ENCODE measurements at places on chromosomes 13 and 19.

DNA sequence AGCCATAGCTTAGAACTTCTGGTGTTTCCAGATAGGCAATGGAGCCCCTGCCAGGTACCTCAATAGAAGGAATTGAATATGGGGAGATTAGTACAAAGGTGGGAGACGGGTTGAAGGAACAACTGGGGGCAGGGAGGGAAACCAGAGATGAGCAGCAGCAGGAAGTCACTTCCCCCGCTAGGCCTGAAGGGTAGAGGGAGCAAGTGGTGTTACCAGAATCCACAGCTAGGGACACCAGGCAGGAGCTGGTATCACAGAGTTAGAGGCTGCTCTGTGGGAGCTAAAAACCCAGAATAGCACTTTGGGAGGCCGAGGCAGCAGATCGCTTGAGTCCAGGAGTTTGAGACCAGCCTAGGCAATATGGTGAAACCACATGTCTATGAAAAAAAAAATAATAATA, 15.3 kb upstream of the HNRNPUL1 start:
- no peak for DNase-seq

- no peak for DNase-seq
Observed at GRCh38 chr19:53965091-53965490, 2.4 kb downstream of the CACNG8 start.

DNA sequence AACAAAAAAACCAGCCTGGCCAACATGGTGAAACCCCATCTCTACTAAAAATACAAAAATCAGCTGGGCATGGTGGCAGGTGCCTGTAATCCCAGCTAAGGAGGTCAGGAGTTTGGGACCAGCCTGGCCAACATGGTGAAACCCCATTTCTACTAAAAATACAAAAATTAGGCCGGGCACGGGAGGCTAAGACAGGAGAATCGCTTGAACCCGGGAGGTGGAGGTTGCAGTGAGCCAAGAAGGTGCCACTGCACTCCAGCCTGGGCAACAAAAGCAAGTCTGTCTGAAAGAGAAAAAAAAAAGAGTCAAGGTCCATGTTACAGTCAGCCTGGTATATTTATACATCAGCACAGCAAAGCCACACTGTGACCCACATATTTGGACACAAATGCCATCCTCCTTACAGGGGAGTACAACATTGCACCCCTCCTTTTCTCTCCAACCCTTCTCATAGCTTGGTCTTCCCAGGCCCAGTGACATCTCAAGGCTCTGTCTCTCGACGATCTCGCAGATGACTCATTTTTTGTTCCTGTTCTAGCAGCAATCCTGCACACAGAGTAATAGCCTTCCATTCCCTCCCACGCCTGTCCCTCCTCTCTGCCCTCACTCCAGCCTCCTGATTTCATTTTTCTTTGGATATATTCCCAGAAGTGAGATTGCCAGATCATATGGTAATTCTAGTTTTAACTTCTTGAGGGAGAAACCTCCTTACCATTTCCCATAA, 21.0 kb upstream of the DPP9 start:
- DNase-seq, result no peak

- DNase-seq, result no peak
Observed at GRCh38 chr13:48902368-48902767, 73.3 kb upstream of the FNDC3A start.

DNA sequence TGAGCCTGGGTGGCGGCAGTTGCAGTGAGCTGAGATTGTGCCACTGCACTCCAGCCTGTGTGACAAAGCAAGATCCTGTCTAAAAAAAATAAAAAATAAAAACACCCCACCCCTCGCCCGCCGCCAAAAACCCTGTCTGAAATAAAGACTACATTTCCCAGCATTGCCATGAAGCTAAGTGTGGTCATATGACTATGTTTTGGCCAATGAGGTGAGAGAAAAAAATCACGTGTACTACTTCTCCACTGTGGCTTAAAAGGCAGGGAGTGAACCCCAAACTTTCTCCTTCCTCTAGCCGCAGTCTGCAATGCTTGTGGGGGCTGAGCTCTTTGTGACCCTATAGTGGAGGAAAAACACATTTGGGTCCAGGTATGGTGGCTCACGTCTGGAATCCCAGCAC, 54.9 kb downstream of the COLGALT1 start:
- no peak for DNase-seq

GRCh38 chr13:40776681-40777165, 5.7 kb upstream of the MRPS31 start:
- DNase-seq, result peak; percentile 67

DNA sequence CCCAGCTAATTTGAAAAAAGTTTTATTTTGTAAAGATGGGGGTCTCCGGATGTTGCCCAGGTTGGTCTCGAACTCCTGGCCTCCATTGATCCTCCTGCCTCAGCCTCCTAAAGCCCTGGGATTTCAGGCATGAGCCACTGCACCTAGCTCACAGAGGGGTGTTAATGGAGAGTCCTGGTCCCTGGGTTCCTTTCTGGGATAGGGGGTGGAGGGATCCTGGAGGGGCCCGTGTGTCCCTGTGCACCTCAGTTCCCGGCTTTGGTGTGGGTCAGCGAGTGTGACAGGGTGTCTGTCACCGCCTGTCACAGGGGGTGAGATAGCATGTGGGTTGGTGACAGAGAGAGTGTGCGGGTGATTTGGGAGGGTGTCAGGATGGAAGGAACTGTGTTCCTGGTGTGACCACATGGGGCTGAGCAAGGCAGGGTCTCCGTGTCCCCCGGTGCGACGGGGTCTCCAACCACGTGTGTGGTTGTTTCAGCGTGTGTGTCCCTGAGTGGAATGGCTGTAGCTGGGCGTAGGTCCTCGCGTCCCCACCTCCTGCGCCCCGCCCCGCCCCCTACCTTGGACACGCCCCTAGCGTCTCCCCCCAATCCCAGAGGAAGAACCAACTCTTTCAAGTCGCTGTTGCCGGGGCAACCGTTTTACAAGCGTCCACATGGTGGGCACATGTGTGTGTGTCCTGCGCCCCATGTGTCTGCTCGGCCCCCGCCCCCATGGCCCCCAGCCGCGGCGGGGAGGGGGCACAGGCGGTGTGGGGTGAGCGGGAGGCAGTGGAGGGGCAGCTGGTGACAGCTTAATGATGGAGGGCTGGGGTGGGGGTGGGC, 2.9 kb upstream of the NRTN start:
- DNase-seq, result no peak
